ENCODE measurements at places on chromosomes 2 and 18.

GRCh38 chr2:232860593-232861241 lies 9.3 kb upstream of the SNORC start:
- no peak for DNase-seq

DNA sequence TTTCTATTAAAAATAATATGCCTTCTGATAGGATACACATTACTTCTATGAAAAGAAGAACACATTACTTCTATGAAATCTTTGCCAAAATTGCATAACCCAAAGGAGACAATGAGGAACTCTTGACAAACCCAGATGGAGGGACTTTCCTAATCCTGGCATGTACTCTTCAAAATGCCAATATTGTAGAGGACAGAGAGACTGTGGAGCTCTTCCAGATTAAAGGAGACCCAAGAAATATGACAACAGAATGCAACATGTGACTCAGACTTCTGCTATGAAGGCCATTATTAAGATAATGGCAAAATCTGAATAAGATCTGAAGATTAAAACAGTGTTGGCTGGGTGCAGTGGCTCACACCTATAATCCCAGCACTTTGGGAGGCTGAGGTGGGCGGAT lies 22.2 kb downstream of the SOWAHC start:
- DNase-seq, result no peak

DNA sequence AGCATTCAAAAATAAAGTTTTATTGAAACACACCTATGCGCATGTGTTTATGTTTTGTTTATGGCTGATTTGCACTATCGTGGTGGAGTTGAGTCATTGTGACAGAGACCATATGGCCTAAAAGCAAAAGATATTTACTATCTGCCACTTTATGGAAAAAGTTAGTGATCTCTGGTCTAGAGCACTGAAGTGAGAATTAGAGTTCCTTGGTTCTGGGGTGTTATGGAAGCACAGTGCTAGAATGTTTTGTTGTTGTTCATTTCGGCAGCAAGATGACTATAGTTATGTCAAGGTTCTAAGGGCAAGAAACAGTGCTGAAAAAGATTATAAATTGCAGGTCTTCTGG lies 416.5 kb downstream of the SLC4A3 start:
- DNase-seq, result no peak

GRCh38 chr18:35502052-35502451 lies 4.3 kb upstream of the INO80C start:
- DNase-seq, result no peak

- DNase-seq, result no peak
Observed at GRCh38 chr2:11250400-11251196, 93.8 kb downstream of the ROCK2 start.

DNA sequence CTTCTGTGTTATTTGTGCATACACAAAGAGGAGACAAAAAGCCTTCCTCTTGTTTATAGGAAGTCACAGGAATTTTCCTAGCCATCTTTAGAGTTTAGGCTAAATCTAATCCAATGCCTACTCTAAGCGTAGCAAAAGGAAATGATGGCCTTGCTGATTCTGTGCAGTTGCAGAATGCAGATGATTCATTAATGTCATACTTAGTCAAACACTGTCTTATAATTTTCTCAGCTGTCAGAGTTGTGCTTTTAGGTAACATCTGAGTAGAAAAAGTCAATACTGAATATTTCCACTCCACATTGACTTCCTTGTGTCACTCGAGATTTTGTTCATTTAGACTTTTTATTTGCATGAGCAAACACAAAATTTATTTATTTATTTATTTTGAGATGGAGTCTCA lies 157.9 kb upstream of the FOSL2 start:
- DNase-seq, result no peak

DNA sequence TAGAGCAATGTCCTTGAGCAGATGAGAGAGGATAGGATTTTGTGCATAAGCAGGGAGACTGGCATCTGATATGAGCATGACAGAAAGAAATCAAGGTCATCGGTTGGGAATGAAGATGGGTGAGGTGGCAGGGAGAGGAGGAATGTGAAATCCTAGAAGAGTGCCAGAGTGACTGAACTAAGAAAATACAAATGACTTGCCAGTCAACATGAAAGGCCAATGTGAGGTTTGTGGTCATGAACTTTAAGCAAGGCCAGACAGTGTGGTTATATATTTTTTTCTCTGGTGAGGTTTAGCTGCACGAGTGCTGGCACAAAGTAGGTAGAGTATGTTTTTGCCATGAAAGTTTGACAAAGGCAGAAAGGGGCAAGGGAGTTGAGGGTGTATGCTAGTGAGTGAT lies 21.2 kb downstream of the QPCT start:
- DNase-seq, result no peak

DNA sequence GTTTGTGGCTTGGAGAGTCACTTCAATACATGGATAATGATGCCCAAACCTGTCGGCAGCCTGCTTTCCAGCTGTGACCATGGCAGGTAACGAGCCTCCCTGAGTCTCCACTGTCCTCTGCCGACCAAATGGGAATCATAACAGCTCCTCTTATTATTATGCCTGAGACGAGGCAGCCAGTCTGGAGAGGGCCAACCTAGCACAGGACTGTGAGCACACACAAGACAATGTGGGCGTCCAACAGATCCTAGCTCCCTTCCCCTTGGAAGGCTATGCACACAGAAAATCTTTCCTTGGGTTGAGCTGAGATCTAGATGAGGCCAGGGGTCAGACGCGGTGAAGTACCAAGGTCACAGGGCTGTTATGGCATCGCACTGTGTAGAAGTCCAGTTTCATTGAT lies 890 bp upstream of the SLC4A3 start:
- no peak for DNase-seq

DNA sequence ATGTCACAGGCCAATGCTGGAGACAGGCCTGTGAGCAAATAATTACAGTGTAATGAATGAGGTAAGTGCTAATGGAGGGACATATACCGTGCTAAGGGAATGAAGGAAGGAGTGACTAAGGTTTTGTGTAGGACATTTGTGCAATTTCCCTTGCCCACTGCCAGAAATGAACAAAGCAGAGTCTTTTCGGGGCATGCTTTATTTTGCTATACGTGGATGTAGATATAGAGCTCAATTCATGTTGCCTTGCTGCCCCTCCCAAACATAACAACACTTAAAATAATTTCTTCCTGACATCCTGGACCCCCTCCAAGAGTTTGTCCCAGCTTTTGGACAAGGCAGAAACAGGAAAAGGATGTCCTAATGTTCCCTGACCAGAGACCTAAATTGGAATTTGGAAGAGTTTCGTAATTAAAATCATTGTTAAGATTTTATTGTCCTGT lies 23.7 kb upstream of the CD28 start:
- DNase-seq, result no peak

DNA sequence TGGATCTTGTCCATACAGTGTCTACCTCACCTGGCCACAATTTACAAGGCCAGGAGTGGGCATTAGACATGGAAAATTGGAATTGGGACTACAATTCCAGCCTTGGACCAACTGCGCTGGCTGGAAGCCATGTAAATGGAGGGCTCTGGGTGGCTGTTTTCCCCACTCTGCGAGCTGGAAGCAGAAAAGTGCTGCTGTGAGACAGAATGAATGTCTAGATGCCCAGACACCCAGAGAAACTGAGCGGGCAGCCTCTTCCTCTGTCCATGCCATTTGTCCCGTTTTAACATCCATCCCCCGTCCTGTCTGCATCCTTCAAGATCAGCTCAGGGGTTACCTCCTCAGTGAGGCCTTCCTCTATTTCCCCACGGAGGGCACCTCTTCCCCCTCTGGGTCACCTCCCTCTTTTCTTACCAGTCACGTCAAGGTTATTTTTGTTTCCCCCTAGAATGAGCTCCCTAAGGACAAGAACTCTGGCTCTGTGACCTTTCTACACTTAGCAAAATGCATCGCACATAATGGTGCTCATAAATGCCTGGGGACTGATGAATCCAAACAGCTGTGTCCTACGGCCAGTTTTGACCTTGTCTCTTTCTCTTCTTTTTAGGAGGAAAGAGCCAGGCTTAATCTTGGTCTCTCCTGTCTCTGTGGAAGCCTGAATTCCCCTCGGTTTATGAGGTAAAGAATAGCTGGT lies 41.2 kb downstream of the MCFD2 start:
- no peak for DNase-seq

DNA sequence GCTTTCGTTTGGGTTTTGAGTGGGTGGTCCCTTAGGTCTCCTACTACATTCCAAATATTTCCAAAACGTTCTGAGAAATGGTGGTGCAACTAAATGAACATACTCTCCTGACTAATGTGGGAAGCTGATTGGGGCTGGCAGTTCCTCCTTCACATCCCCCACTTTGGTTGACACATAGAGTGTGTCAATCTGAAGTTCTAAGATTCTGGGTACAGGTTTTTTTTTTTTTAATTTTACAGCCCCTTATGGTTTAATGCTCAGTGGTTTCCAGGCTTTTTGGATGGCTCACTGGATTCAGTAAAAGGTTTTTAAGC lies 58.4 kb upstream of the ITGB6 start:
- DNase-seq, result no peak

DNA sequence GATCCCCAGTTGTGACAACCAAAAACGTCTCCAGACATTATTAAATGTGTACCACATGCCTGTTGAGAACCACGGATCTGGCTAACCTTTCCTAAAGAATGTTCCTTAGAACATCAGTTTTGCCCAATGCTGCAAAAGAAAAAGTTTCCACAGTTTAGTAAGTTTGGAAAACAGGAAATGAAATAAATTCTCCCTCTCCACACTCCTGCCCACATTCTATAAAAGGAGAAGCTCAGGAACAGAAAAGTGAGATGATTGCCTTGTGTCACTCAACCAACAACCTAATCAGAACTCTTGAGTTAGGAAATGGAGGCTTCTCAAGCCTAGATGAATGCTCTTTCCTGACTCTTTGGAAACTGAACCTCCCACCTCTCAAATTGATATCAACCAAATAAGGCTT lies 56.1 kb upstream of the NFE2L2 start:
- no peak for DNase-seq

GRCh38 chr2:15648593-15649525 lies 57.2 kb downstream of the DDX1 start:
- DNase-seq, result no peak

- DNase-seq, result no peak
Observed at GRCh38 chr2:38281095-38281742, 95.9 kb downstream of the ATL2 start.

- DNase-seq, result no peak
Observed at GRCh38 chr2:111106706-111107105, 14.0 kb upstream of the BCL2L11 start.

- DNase-seq, result no peak
Observed at GRCh38 chr2:186457908-186458307, 28.2 kb upstream of the ZC3H15 start.

GRCh38 chr18:36315736-36316135 lies 18.2 kb downstream of the FHOD3 start:
- DNase-seq, result no peak

- no peak for DNase-seq
Observed at GRCh38 chr18:24801001-24801400, 340.6 kb downstream of the HRH4 start.

GRCh38 chr18:10057894-10058791 lies 144.3 kb downstream of the VAPA start:
- no peak for DNase-seq
